ENCODE measurements at places on chromosomes 5 and 9.
A peak's percentile ranks its signal among the peaks of the same experiment; 100 is the strongest.

- no peak for DNase-seq
Measured at GRCh38 chr9:30677221-30677620, 1707.2 kb upstream of the ACO1 start.

- no peak for DNase-seq
Measured at GRCh38 chr9:70971723-70972122, 149.7 kb downstream of the TRPM3 start.

DNA sequence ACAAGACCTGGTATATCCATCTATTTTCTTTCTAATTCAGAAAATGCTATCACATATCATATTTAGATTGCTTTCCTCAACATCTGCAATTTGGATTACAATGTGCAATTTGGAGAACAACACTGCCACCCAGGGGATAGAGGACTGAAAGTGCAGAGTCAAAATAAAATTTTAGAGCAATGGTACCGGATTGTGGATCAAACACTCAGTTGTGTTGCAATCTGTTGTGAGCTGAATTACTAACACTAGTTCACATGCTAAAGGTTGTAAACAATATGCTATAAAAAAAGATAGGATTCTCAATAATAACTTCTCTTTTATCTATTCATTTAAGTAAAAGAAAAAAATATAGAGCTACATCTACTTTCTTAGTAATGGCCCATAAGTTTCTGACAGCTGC is 11.9 kb upstream of the SRFBP1 start:
- DNase-seq = peak; percentile 20

- no peak for DNase-seq
Measured at GRCh38 chr9:124886866-124887492, 25.0 kb downstream of the ARPC5L start.
